ENCODE measurements at places on chromosomes 16 and 17. TPM values are rescaled to one million over a fixed set of nuclear protein-coding genes. Genes with fewer than 3 reads are reported as not detected.

Gene PRSS8
- 0.48 TPM for polyA plus RNA-seq

Gene RDM1
- 0.67 TPM for polyA plus RNA-seq

DNA sequence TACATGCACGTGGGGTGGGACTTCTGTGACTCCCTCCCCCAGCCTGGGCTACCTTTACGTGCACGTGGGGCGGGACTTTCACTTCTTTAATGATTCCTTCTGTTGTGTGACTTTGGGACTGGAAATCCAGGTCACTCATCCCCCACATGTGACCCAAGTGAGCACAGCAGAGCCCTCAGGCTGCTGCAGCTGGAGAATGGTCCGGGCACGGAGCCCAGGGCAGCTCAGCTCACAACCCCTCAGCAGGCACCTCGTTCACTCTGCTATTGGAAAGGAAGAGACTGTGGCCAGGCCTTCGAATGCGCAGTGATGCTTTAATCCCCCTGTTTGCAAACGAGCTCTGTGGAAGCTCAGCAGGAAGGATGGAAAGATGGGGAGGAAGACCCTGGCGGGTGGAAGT, 14.7 kb downstream of the DBNDD1 start:
- DNase-seq = no peak

DNA sequence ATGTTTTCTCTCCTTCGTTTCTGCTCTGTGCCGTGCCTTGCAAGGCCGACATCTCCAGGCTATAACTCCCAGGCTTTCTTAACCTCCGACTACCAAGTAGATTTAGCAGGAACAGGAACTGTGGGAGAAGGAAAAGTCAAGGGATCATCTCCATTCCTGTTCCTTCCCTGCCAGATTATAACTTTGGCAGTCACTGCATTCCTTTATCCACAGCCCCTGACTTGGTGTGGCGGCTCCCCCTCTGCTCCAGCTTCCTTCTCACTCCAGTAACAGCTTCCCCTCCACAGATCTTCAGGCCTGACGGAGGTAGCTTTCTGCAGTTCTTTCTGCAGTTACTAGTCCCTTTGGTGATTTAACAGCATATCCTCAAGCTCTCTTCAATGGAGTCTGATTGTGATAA, 234.6 kb upstream of the MON1B start:
- no peak for DNase-seq

Gene DPEP2
- polyA plus RNA-seq = 2.3 TPM

GRCh38 chr16:12191102-12191501, 214.6 kb downstream of the SNX29 start:
- no peak for DNase-seq

DNA sequence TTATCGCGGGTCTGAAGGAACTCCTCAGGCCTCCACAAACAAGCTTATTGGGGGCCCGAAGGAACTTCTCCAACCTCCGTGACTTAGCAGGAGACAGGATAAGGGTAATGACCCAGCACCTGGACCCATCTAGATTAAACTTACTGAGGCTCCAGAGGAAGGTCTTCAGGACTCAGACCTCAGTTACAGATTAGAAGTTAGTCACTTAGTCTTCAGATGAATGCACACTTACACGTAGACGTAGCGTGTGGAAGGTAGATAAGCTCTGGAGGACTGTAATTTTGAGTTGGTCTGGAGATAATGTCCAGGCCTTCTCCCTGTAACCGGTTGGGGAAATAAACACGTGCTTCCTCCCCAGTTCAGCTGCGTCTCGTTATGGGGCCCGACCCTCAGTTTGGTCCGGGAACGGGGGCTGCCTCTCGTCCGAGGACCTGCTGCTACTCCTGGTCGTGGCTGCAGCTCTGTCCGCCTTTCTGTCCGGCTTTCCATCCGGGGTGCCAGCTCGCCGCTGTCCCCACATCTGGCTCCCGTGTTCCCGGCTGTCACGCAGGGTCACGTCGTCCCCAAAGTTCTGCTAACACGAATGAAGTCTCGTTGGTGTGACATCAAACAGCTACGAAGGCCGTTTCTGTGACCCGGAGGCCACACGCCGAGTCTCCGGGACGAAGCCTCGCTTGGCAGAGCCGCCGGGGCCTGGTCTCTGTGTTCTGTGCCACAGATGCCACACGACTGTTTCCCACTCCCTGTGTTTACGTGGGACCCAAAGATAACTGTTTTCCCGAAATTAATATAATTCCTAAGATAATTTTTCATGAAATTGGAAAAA, 11.8 kb upstream of the SECTM1 start:
- no peak for DNase-seq

Gene LPO
- 0.22 TPM for polyA plus RNA-seq

Gene TBC1D3D
- polyA plus RNA-seq = 1.4 TPM

DNA sequence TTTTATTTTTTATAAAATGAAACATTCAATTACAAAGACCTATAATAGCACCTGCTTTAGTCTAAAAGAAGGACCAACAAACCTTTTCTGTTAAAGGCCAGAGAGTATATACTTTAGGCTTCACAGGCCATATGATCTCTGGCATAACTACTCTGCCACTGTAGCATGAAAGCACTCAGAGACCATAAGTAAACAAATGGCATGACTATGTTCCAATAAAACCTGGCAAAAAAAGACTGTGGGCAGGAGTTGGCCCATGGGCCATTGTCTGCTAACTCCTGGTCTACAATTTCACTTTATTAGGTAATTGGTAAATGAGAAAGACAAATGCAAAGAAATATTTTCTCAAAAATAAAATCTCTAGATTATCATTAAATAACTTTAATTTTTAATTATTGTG, 14.9 kb downstream of the CEP112 start:
- no peak for DNase-seq

Gene TAOK2
- 36.0 TPM for polyA plus RNA-seq

Gene MMP25
- 2.1 TPM for polyA plus RNA-seq

Gene KRTAP2-3
- polyA plus RNA-seq = not detected

Gene ATP2C2
- 1.4 TPM for polyA plus RNA-seq

Gene TLCD3B
- 1.6 TPM for polyA plus RNA-seq

DNA sequence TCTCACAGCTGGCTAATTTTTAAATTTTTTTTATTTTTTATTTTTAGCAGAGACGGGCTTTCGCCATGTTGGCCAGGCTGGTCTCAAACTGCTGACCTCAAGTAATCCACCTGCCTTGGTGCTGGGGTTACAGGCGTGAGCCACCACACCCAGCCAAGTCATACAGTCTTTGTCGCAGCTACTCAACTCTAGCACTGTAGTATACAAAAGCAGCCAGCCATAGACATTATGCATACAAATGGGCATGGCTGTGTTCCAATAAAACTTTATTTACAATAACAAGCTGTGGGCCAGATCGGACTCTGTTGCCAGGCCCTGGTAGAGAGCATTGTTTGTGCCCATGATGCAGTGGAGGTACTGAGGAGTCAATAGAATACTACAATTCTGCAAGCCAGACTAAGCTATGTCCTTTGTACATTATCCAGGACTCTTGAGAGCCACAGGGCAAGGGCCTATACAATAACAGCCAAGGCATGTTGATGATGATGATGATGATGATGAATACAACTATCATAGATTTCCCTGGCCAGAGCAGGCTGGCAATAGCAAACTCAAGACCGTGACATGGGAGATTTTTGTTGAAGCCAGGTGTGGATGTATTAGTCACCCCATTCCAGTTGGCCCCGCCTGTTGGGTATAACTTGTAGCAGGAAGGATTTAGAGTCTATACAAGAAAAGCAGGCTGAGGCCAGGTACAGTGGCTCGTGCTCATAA, 101.8 kb downstream of the MYH11 start:
- DNase-seq = no peak

- DNase-seq = no peak
Measured at GRCh38 chr16:47198180-47198575, 54.4 kb upstream of the NETO2 start.

DNA sequence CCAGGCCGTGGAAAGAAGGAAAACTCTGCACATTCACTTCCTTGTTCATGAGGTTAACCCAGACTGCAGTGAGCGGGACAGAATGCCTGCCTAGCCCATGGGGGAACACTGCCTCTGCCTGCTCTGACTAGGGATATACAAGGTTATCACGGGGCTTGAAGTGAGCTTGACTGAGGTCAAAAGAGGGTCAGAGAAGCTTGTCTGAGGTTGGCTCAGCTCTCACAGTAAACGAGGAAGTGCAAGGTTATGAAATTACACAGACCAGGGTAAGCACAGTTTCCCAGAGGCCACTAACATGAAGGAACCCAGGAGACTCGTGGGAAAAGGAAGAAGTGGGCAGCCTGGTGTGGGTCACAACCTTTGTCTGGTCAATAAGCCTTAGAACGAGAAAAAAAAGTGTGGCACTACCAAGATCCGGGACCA, 28.7 kb downstream of the HIC1 start:
- peak; percentile 20 for DNase-seq

Gene RTN4RL1
- 2.9 TPM for polyA plus RNA-seq

DNA sequence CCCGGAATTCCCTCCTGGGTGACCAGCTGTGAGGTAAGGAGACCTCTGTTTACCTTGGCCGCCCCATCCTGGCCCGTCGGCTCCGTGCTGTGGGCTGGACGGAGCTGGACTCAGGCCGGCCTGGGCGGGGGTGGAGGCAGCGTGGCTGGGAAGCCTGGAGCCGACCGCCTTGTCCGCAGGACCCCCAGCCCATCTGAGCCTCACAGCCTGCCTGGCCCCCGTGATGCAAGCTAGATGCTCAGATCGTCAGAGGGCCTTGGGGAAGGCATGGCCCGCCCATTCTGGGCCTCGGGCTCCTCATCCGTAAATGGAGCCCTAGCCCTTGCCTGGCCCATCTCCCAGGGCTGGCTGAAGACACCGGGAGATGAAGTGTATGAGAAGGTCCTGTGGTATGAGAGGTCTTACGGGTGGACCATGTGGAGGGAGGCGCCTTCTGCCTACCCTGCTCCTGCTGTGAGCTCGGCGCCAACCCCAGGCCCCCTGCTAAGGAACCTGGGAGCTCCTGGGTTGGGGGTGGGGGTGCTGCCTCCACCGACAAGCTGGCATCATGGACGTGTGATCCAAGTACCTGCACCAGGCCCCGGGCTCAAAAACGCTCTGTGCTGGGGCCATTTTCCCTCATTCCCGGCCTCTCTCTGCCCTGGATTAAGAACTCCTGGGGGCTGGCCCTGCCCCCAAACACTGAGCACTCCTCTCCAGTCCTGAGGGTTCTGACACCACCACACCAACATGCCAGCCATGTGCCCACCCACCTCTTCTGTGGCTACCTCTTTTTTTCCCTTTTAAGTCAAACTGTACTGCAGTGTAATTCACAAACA, 5.4 kb upstream of the P2RX1 start:
- no peak for DNase-seq

Gene ZKSCAN2
- polyA plus RNA-seq = 5.8 TPM

DNA sequence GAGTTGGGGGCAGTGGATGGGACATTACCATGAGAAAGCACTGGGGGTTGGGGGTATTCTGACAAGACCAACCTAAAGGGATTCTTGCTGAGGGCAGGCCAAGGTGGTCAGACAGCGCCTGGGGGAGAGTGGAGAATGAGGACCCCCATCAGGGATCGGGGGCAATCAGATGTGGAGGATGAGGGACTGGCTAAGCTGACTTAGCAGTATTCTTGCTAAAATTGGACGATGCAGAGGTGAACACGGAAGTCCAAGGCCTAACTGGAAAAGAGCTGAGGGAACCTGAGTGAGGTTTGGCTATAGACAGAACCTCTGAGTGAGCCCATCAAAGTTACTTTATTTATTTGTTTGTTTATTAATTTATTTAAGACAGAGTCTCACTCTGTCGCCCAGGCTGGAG, 9.2 kb downstream of the QPRT start:
- DNase-seq = no peak

DNA sequence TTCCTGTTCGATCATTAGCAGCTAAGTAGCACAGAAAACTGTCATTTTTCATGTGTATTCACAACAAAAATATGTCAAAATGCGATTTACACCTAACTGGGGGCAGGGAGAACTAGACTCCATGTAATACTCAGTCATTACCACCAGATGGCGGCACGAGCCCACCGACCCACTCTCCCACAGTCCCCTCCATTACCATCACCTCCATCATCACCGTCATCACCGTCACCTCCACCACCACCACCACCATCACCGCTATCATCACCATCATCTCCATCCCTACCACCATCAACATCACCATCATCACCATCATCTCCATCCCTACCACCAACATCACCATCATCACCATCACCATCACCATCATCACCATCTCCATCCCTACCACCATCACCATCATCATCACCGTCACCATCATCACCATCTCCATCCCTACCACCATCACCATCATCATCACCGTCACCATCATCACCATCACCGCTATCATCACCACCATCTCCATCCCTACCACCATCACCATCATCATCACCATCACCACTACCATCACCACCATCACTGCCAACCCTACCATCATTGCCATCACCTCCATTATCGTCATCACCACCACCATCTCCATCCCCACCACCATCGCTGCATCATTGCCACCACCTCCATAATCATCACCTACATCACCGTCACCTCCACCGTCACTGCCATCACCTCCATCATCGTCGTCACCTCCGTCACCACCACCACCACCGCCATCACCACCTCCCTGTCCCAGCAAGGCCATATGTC, 14.4 kb downstream of the NDUFAF8 start:
- DNase-seq = peak; percentile 55

DNA sequence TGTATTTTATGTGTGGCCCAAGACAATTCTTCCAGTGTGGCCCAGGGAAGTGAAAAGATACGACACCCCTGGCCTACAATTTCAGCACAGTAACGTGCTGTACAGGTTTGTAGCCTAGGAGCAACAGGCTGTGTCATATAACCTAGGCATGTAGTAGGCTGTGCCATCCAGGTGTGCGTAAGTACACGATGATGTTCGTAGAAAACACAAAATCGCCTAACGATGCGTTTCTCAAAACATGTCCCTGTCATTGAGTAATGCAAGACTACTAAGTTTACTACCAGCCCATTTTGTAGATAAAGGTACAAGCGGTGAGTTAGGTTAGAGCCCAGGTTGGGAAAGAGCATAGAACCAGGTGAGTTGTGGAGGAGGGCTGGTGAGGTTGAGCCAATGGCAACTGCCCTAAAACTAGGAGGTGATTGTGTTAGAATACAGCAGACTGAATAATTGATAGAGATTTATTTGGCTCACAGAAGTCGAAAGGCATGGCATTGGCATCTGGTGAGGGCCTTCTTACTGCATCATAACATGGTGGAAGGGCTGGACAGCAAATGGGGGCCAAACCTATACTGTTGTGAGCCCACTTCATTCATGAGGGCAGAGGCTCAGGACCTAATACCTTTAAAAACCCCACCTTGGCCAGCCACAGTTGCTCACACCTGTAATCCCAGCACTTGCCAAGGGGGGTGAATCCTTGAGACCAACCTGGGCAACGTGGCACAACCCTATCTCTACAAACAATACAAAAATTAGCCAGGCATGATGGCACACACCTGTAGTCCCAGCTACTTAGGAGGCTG, 4.2 kb downstream of the EIF1 start:
- DNase-seq = no peak

DNA sequence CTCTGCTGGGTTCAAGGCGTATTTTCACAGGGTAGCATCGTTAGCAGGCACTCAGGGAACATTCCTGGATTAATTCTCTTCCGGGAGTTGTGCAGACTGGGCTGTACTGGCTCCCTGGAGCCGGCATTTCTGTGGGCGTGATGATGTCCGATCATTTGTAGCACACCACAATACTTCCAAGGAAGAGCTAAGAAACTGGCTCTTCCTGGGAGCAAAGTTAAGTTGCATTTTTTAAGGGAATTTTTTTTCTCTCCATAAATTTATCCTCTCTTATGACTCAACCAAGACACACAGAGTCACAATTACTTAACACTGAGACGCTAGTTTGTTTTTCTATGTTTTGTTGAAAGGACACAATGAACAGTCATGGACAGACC, 211.6 kb upstream of the FOXF1 start:
- DNase-seq = no peak

GRCh38 chr16:78506367-78507193, 407.1 kb downstream of the WWOX start:
- no peak for DNase-seq
